ENCODE measurements at places on chromosomes 12 and 14.

- DNase-seq, result peak; percentile 51
Observed at GRCh38 chr12:57632073-57632957, 686 bp downstream of the B4GALNT1 start.

DNA sequence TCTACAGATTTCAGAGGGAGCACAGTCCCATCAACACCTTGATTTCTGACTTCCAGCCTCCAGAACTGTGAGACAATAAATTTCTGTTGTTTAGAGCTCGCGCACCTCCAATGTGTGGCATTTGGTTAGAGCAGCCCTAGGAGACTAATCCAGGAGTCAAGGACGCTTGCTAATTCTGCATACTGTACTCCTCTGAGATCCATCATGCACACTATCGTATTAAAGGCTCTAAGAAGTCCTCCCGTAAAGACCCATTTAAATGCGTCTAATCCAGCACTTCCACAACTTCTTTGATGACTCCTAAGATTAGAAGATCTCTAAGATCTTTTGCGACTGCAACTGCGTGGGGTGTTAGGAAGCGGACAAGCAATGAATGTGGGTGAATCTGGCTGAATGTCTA is 30.4 kb downstream of the MAP1LC3B2 start:
- DNase-seq, result no peak

GRCh38 chr12:75850721-75851462 is 180.7 kb downstream of the PHLDA1 start:
- no peak for DNase-seq

GRCh38 chr14:50697659-50698290 is 29.7 kb upstream of the SAV1 start:
- DNase-seq, result no peak

DNA sequence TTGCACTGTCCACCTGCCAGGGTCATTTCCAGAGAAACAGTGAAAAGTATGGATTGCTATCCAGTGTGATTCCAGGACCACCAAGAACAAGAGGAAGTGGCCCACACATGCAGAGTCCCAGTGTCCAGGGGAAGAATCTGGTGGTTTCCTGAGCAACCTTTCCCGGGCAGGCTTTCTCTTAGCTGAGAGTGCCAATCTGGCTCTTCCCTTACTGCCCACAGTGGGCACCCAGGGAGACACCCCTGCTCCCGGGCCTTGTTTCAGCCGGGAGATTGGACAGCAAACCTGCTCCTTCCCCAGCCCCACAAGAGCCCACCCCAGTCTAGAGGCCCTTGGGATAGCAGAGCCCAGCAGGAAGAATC is 62.1 kb downstream of the VWF start:
- DNase-seq, result no peak

GRCh38 chr14:75096959-75097358 is 27.5 kb downstream of the ZC2HC1C start:
- DNase-seq, result no peak

DNA sequence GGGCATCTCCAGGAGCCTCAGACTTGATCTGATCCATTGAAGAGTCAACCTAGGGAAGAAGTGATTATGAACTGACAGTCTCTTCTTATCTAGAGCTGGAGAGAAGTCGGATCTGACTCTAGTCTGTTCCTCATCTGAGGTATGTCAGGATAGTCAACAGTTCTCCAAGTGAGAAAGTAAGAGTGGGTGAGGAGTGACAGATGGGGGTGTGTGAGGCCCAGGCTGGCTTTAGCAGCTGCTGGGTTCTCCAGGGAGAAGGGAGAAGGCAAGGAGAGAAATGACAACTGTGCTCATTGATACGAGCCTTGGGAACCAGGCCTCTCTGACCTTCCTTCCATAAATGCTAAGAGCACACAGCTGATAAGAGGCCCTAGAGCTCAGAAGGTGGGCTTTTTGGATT is 53.3 kb downstream of the IRAK3 start:
- no peak for DNase-seq

- DNase-seq, result no peak
Observed at GRCh38 chr12:110229409-110229808, 51.6 kb upstream of the ATP2A2 start.

GRCh38 chr12:49535921-49536525 is 2.8 kb upstream of the KCNH3 start:
- DNase-seq, result no peak

DNA sequence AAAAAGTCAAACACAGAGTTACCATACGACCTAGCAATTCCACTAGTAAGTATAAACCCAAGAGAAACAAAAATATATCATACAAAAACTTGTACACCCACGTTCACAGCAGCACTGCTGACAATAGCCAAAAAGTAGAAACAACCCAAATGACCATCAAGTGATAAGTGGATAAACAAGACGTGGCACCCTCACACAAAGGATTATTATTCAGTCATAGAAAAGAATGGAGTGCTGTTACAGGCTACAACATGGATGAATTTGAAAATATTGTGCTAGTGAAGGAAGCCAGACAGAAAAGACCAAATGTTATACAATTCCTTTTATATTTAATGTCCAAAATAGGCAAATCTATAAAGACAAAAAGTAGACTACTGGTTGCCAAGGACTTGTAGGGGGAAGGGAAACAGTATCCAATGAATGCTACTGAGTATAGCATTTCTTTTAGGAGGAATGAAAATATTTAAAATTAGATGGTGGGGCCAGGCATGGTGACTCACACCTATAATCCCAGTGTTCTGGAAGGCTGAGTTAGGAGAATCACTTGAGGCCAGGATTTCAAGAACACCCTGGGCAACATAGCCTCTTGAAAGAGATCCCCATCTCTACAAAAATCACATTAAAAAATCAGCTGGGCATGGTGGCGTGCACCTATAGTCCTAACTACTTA is 41.9 kb downstream of the SPTLC2 start:
- DNase-seq, result no peak

- no peak for DNase-seq
Observed at GRCh38 chr14:54138354-54139038, 181.9 kb upstream of the BMP4 start.

Measured in brain (organoid and tissue), 16 donors.